Hematopoietic multipotent progenitor cell (in vitro differentiated cells): ENCODE measurements at places on chromosomes 2 and 18. TPM values are rescaled to one million over a fixed set of nuclear protein-coding genes. Genes with fewer than 3 reads are reported as not detected.

- DNase-seq: no peak
Measured at GRCh38 chr2:223868005-223868404, 30.6 kb upstream of the AP1S3 start.

The IL18RAP gene
- total RNA-seq: 0.27 TPM

GRCh38 chr2:158723921-158724802, 71.0 kb upstream of the DAPL1 start:
- DNase-seq: no peak

The MPHOSPH10 gene
- 3.5 TPM for total RNA-seq

The RAX gene
- total RNA-seq: not detected

DNA sequence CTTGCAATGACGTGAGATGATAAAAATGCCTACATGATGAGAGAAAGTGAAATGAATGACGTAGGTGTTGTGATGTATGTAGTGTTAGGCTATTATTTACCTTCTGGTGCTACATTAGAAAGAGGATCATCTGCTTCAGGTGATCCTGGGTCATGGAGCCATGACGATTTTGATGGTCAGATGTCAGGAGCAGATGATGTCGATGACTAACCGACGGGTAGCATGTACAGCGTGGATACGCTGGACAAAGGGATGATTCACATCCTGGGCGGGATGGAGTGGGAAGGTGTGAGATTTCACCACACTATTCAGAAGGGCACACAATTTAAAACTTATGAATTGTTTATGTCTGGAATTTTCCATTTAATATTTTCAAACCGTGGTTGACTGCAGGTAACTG, 43.5 kb upstream of the ACVR1C start:
- DNase-seq: no peak

GRCh38 chr2:170314744-170315447, 136.9 kb downstream of the MYO3B start:
- DNase-seq: no peak

The RTN4 gene
- total RNA-seq: 69.2 TPM

GRCh38 chr2:136647039-136647438, 118.3 kb upstream of the THSD7B start:
- DNase-seq: no peak

The PSTPIP2 gene
- total RNA-seq: 18.3 TPM

- DNase-seq: no peak
Measured at GRCh38 chr18:75264926-75265597, 54.5 kb downstream of the TSHZ1 start.

GRCh38 chr2:175605640-175606009, 396.4 kb downstream of the LNPK start:
- no peak for DNase-seq

The NEU4 gene
- total RNA-seq: 9.2 TPM

The NCKAP5 gene
- total RNA-seq: not detected

GRCh38 chr2:64644458-64645382, 9.0 kb downstream of the SERTAD2 start:
- no peak for DNase-seq

DNA sequence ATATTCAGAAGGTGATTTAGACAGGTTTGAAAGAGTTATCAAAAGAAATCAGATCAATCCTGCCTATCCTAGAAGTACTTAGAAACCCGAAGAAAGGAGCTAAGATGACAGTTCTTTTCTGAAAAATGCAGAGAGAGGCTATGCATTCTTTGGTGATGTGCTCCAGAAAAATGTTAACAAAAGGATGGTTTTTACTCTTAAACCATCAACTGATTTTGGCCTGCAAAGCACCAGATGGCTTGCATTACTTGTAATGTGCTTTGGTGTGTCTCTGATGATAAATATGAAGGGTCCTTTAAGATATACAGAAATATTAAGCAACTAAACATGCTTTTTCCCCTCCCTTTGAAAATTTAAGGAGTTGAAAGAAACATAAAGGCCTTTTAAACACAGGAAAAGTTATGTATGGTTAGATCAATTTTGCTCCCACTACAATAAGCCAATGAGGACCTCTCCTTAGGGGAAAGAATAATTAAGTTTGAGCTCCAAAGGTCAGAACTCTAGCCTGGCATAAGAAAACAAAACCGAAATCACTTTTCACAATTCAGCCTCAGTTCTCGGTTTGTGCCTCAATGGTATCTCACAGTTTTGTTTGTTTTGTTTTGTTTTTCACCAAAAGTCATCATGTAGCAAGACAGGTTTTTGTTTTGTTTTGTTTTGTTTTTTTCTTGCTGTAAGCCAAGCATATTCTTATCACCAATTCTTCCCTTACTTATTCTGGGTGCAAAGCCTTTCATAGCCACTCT, 302.4 kb upstream of the NT5C1B start:
- DNase-seq: no peak

- no peak for DNase-seq
Measured at GRCh38 chr2:179106342-179106675, 56.4 kb upstream of the CCDC141 start.

The DTNA gene
- total RNA-seq: under 0.01 TPM

DNA sequence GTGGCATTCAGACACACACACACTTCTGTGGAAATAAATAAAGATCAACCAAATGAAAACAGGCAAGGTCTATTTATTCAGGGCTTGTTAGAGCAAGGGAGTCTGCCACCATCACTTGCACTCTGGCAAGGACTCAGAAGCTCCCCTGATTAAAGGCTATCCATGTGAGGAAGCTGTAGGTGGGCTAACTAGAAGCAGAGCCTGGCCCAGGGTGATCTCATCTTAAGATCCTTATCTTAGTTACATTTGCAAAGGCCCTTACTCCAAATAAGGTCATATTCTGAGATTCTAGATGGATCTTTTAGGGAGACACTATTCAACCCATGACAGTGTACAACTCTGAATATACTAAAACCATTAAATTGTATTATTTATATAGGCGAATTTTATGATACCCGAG, 190.0 kb upstream of the SRD5A2 start:
- DNase-seq: no peak

DNA sequence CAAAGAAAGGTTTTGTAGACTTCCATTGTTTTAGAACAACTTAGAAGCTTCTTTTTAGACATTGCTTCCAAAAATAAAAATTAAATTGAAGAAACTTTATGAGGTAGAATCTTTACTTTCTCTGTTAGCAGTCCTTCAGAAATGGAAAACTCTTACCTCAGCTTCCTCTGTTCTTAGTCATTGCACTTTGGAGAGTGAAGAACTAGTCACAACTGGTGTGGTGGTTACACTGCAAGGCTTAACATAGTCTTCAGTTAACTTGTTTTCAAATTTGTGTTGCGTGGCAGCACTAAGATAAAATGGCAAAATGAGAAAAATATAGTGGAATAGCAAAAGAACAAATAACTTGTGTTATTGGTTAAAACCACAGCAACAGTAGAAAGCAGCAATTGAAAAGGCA, 332.6 kb downstream of the KIAA1328 start:
- no peak for DNase-seq

The LCT gene
- total RNA-seq: 0.27 TPM

DNA sequence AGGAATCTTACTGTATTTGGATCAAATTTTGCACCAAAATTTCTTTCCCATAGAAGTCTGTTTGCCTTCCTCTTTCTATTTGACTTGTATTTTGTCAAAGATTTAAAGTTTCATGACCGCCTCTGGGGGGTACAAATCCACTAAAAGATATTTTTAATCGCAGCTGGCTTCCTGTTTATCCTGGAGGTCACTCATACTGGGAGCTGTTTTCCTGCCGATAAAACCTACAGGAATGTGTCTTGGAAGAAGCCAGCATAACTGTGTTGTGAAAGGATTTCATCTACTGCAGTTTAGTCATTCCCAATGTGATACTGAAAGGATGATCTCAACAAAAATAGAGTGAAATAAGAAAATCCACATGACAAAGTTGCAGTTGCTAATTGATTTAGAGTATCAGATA, 184.0 kb downstream of the RIT2 start:
- no peak for DNase-seq

DNA sequence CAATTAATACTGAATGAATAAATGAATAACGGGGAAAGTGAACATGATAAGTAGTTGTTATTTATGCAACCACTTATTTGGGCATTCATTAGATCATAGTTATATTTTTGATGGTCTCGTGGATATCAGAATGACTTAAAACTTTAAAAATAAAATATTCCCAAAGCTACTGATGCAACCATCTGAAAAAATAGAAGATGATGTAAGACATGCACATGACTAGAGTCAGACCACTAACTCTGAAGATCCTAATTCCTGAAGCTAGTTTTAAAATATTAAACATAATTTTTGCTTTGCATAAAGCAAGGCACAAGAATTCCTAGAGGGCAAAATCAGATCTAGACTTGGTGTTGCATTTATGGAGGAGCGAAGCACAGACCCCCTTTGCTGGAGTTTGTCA, 616.1 kb downstream of the IRS1 start:
- no peak for DNase-seq

The ST6GAL2 gene
- 21.3 TPM for total RNA-seq

The PJVK gene
- total RNA-seq: 0.81 TPM

The LRRC30 gene
- total RNA-seq: not detected

- no peak for DNase-seq
Measured at GRCh38 chr2:64847930-64848329, 141.3 kb upstream of the SLC1A4 start.
